ENCODE measurements at places on chromosomes 11 and 22.

DNA sequence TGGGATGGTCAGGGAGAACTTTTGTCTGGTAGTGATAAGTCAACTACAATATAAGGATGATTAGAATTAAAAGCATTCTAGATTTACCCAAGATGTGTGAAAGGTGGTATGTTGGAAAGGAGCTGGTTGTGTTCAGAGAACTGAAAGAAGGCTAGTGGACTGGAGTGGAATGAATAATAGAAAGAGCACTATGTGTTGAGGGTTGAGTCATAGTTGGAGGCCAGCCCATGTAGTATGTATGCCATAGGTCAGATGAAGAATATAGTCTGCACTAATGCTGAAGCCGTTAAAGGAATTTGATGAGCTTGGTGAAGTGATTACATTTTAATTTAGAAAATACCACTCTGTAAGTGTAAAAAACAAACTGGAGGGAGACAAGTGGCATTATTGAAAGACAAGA is 514.1 kb downstream of the CNTN5 start:
- DNase-seq = no peak

- no peak for DNase-seq
These were observed 1353.3 kb downstream of the FAM181B start for GRCh38 chr11:81380395-81380794.

DNA sequence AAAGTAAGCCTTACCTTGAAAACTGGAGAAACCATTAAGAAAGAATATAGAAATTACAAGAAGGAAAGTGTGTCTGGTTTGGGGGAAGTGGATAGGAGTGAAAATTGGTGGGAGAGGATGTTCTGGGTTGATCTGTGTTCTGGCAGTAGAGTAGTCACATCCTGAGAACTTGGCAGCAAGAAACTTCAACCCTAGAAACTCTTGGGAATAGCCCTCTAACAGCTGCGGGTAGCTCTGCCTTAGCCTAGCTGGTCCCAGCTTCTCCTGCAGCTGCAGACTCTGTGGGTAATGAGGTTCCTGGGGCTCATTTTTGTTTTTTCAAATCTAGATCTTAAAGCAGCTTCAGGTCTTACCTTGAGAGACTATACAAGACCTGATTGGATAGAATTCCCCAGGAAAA is 24.2 kb upstream of the OR6X1 start:
- no peak for DNase-seq

DNA sequence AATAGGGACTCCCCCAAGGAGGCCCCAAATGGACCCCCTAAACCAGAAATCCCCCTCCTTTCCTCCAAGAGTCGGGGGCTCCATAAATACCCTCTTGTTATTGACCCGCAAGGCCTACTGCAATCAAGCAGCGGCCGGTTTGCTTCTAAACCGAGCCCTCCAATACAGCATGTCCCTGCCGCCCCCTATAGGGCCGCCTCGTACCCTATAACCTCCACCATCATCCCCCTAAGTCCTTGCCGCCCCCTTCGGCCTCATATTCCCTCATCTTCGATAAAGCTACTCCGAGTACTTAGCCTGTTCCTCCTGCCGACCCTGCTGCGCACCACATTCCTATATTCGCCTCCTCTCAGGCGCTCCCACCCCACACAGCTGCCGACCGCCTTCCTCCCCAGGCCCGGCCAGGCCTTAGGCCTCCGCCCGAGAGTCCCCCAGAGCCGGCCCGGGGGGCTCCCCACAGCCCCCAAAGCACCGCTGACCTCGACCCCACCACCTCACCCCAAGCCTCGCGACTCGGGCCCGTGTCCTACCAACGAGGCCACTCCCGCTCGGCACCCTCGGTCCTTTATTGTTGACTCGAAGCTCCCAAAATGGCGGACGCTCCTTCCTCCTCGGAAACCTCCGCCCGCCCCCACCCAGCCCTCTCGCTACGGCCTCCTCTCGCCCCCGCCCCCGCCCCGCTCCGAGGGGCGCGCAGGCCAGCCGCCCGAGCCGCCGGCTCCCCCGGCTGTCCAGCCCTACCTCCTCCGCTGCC is 430 bp downstream of the DDX6 start:
- DNase-seq = peak; percentile 56

DNA sequence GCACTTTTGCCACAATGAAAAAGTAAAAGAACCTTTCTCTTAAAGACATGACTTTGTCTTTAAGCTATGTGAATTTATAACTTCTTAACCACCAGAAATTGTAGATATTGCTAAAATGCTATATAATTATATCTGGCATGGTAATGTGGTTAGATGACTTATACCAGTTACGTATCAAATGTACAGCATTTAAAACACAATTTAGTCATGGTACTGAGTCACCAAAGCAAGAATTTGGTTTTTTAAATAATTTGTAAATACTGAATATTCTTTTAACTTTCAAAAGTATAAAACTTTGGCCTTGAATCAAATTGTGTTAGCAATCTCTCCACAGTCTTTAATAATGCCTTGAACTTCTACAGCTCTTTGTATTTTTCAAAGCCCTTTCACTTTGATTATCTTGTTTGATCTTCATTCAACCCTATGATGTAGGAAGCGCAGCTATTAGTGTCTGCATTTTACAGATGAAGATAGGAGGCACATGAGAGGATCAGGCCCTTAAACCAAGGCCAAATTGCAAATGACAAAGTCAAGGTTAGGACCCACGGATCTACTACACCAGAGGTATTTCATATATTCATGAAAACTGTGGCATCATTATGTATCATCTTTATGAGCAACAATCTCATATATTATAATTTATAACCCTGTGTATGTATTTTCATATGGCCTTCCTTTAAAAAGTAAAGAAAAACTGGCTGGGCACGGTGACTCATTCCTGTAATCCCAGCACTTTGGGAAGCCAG is 4.4 kb upstream of the SYTL2 start:
- no peak for DNase-seq

DNA sequence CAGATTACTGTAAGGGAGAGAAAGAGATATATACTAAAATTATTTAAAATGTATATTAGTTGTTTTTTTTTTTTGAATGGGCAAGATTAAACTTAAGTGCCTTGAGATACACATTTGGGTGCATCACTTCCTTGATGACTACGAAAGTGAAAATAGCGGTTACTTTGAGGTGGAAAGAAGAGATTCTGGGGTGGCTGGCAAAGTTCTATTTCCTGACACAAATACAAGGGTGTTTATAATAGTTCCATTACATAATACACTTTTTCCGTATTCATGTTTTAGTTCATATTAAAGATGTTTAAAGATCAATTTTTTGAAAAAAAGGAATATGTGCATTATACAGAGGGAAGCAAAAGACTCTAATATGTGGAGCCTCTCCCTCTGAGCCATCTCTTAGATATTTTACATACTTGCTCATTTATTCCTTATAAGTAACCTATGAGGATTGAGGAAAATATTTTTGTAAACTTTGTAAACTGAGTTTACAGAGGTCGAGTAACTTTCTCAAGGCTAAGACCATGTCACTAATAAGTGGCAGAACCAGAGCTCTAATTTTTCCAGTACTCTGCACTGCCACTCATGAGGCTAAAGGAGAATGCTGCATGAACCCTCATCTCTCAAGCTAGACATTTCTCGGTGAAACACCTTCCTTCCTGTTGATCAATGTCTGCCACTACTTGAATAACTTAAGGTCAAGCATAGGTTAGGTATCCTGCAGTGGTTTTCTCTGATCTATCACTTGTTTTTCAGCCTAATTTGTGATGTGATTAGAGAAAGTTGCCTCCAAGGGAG is 58.6 kb downstream of the DDIAS start:
- DNase-seq = peak; percentile 50

DNA sequence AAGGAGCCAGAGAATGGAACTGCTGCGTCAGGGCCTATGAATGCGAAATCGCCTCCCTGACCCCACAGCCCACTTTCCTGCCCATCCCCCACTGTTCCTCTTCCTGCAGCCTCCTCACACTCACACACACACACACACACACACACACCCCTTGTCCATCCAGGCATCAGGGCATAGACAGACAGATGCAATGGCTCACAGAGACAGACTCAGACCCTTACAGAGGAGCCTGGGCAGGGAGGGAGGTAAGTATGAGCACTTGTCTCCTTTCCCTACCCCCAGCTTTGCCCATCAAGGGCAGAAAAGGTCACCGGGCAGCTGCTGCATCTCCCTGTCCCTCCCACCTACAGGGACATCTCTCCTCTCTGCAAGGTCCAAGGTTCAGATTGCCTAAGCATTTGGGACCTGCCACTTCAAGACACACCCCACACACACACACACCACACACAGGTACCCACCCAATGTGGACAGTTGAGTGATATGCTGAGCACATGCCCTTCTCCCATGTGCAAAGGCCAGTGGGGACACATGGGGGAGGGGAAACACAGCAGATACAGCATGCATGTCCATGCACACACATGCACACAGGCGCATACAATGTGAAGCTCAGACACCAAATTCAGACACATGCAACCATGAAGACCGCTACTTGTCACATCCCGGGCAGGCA is 2.0 kb upstream of the NRXN2 start:
- no peak for DNase-seq

GRCh38 chr11:61129639-61130523 is 27.6 kb downstream of the CD5 start:
- DNase-seq = no peak

- no peak for DNase-seq
These were observed 21.0 kb upstream of the UBASH3B start for GRCh38 chr11:122634501-122634900.

DNA sequence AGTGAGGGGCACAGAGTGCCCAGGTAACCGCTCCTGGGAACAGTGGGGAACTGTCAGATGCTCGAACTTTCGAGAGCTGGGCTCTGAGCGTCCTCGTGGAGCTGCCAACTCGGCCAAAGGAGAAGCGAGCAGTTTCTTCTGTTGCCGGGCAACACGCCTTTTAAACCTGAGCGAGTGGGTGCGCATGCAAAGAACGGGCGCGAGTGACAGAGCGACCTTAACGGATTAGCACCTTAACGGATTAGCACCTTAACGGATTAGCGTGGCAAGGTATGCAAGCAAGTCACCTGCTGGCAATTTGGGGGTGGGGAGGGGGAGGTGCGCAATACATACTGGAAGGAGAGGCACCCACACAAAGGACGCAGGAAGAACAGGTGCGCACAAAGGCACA is 61.8 kb upstream of the PRODH start:
- DNase-seq = peak; percentile 45

GRCh38 chr11:105181100-105181499 is 41.5 kb upstream of the CARD18 start:
- no peak for DNase-seq

GRCh38 chr11:122822241-122822640 is 16.1 kb upstream of the CRTAM start:
- no peak for DNase-seq

GRCh38 chr22:28444659-28445058 is 235.0 kb downstream of the TTC28 start:
- no peak for DNase-seq

DNA sequence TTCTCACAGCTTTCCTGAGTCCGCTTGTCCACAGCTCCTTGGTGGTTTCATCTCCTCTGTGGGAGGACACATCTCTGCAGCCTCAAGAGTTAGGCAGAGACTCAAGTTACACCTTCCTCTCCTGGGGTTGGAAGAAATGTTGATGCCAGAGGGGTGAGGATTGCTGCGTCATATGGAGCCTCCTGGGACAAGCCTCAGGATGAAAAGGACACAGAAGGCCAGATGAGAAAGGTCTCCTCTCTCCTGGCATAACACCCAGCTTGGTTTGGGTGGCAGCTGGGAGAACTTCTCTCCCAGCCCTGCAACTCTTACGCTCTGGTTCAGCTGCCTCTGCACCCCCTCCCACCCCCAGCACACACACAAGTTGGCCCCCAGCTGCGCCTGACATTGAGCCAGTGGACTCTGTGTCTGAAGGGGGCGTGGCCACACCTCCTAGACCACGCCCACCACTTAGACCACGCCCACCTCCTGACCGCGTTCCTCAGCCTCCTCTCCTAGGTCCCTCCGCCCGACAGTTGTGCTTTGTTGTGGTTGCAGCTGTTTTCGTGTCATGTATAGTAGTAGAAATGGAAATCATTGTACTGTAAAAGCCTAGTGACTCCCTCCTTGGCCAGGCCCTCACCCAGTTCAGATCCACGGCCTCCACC is 11.7 kb downstream of the RASD2 start:
- DNase-seq = no peak

DNA sequence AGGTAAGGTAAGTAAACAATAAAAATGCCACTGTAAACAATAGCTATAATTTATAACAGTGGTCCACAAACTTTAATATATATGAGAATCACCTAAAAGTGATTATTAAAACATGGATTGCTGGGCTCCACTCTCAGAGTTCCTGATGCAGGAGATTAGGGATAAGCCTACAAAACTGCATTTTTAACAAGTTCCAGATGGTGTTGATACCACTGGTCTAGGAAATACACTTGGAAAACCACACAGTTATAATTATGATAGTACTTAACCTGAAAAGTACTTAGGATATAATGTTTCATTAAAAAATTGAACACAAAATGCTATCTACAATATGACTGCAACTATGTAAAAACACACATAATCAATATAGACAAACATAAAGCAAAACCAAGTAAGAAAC is 20.4 kb downstream of the FCHSD2 start:
- DNase-seq = no peak

DNA sequence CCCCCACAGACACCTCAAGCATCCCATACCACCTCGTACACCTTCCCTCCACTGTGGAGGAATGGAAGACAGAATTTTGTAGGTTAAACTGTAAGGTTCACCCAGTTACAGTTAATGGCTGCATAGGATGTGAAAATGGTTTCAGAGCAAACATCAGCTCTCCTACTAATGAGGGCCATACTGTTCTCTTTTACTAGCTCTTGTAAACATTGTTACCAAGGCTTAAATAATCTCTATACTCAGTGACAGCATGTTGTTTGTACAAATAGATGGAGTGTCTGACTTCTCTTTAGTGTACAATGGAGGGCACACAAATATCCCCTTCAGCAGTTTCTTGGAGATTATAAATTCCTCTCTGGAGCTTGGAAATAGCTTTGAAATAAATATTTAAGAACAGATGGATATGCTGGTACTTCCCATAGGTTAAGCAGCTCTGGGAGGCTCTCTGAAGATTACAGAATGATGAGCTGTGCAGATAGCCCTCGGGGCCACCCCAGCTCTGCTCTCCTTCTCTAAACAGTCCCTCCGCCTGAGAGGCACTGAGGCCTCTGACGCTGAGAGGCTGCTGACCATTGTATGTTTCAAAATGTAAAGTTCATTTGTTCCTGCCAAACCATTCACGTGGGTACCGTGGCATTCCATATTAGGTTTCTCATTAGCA is 25.7 kb downstream of the TTC12 start:
- no peak for DNase-seq

DNA sequence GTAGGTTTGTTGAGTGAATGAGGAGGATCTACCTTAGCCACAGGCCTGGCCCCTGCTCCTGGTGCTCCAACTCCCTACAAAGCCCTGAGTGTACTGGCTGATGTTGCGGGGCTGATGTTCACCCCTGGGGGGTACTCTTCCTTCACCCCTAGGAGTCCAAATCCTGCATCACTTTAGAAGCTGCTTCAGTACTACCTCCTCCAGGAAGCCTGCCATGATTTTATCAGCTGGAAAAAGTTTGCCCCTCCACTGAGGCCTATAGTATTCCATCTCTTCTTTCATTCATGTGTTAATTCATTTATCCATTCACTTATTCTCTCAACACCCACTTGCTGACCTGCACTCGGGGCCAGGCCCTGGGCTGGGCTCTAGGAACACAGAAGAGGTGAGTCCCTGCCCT is 7.8 kb downstream of the SHISAL1 start:
- no peak for DNase-seq

GRCh38 chr22:28819253-28820096 is 19.1 kb upstream of the XBP1 start:
- DNase-seq = no peak

Data from DMS79 (cell line).